ENCODE measurements at places on chromosomes 13 and 19.

GRCh38 chr13:42758515-42758914, 22.9 kb upstream of the FAM216B start:
- DNase-seq, result no peak

DNA sequence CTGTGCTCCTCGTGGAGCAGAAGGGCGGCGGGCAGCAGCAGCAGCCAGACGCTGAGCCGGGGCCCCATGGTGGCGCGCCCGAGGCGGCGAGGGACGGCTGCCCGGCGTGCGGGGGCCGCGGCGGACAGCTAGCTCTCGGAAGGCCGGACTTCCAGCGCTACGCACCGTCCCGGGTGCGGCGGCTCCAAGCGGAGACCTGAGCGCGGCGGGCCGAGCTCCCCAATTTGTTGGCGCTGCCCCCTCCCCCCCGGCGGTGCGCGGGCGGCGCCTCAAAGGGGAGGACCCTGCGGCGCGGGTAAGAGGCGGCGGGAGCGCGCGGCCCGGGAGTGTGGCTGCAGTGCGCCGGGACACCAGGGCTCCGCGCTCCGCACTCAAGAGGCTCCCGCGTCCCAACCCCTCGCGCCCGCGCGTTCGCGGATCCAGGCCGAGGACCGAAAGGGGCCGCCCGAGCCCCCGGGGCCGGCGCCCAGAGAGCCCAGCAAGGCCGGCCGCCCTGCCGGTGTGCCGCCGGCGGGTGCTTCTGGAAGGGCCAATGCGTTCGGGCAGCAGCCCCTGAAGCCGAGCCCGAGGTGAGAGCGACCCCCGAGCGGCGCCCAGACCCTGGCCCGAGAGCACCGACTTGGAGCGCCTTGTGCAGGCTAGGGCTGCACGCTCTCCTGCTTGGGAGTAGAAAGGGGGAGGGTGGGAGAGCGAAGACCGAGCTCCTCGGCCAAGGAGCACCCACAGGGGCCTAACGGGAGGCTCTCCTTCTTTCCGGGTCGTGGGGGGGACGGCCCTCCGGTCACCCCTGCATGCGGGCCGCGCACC, at the start of the genes COL4A1 and COL4A2:
TSS of gene COL4A1 (minus strand) at position 198 of the 807 bp plus-strand sequence. CDS start at position 68, 130 bp downstream.
TSS of gene COL4A2 (plus strand) at position 325 of the 807 bp plus-strand sequence. CDS start 620 bp downstream, outside the sequence.
- DNase-seq, result peak; percentile 74

- DNase-seq, result no peak
These were observed 857 bp downstream of the POU2F2 start for GRCh38 chr19:42131149-42132029.

DNA sequence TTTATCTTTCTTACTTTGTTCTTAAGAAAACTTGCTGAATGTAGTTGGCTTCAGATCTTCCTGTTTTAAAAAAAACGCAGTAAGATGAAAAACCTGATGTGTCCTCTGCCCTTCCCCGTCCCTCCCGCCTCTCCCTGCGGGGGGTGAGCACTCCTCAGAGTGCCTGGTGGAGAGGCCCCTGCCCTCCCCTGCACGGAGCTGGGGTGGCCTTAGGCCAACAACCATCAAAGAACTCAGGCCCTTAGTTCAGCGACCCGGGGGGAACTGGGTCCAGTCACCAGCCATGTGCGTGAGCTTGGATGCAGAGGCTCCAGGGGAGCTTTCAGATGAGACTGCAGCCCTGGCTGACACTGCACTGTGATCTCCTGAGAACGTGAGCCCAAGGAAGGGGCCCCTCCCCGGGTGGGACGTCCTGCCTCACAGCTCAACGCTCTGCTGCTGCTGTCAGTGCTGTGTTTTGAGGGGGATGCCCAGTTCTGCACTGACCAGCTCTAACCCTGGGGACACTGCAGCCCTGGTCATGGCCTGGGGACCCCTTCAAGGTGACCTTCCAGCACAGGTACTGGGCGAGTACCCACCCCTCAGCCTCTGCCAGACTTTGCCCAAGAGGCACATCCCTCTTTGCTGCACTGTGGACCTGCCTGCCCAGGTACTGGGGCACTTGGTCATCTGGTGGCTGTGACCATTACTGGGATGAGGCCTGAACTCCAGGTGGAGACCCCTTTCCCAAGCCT, 42.7 kb downstream of the ANKRD10 start:
- peak; percentile 32 for DNase-seq

DNA sequence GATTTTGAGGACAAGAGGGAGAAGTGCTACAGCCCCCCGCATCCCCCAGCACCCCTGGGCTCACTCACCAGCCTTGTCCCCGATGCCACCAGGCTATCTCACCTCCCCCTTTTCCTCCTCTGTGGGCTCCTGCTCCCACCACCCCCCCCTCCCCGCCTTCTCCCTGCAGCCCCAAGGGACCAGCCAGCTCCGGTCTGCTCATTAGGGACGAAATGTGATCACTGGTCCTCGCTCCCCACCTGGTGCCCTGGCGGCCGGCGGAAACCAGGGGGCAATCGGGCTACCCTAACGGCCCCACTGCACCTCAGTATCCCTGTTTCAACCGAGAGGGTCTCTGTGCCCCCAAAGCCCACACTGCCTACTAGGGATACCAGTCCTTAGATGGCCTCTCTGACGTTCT, 2.7 kb downstream of the GPR4 start:
- no peak for DNase-seq

DNA sequence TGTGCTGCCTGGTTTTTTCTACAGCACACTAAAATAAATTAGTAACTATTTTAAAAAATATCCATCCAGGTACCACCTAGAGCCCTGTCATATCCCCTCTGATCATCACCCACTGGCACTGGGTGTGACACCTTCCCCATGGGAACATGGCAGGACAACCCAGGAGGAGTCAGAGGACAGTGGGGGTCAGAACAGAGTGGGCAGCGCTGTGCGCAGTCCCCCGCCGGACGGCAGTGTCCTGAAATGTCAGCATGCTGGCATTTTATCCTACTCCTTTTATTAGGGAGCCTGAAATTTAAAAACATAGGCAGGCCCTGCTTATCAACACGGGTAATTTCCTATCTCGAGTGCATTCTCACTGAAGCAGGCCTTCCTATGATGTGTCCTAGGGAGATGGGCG, 42.1 kb upstream of the GAS6 start:
- DNase-seq, result no peak

DNA sequence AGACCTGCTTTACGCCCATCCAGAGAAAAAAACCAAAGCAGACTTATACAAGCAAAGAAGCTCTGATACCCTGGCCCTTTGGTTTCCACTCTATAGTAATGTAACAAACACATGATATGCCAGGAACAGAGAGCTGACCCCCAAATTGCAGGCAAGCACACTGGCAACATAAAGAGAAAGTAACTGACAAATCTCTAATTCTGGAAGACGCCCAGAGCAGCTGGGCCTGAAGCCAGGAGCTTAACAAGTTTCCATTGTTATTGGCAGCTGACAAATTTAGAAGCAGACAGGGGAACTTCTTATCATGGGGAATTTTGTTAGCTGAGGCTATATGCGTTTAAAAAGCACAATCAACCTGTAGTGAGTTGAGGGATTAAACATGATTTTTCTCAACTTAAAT, 158.0 kb downstream of the DLEU7 start:
- DNase-seq, result peak; percentile 13

- peak; percentile 40 for DNase-seq
These were observed 91.8 kb downstream of the UBL3 start for GRCh38 chr13:29758531-29759114.

DNA sequence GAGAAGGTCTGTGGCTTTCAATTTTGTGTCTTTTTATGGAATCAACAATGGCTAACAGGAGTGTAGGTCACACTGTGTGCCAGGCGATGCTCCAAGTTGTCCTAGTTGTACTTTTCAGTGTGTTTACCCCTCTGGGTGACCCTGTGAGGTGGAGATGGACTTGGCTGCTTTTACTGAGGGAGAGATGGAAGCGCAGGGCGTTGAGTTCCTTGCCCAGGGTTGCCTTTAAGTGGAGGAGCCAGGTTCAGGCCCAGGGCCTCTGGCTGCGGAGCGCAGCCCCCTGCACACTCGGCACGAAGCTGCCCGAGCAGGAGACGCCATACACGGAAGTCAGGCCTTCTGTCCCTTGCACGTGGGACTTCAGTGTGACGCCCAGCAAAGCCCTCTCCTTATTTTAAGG, 112.8 kb downstream of the RAB20 start:
- no peak for DNase-seq
